Urothelium cell line (cell line): ENCODE measurements at places on chromosomes 7 and 10.

DNA sequence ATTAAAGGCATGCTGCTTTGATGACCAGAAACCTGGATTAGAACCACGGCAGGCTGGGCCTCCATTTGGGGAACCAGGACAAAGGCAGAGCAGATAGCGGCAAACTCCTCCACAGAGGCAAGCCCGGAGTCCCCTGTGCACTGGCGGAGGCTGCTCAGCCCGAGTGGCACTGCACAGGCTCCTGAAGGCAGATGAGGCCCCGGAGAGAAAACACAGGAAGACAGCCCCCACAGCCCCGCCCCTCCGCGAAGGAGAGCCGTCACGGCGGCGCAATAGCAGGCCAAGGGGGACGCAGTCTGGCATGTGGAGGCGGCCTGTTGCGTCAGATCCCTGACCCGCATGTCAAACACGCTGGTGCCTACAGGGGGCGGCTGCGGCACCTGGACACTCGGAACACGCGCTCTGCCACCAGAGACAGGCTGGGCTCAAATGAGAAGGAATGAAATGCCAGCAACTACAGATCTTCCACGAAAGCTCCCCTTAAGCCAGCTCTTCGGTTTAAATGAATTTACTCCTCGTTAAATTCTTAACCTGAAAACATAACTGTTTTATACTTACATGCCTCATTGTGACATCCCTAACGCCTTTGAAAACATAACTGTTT, 128.5 kb downstream of the MAD1L1 start:
- peak; percentile 92 for DNase-seq

GRCh38 chr10:1643161-1643907, 94.0 kb downstream of the ADARB2 start:
- DNase-seq, result peak; percentile 29

DNA sequence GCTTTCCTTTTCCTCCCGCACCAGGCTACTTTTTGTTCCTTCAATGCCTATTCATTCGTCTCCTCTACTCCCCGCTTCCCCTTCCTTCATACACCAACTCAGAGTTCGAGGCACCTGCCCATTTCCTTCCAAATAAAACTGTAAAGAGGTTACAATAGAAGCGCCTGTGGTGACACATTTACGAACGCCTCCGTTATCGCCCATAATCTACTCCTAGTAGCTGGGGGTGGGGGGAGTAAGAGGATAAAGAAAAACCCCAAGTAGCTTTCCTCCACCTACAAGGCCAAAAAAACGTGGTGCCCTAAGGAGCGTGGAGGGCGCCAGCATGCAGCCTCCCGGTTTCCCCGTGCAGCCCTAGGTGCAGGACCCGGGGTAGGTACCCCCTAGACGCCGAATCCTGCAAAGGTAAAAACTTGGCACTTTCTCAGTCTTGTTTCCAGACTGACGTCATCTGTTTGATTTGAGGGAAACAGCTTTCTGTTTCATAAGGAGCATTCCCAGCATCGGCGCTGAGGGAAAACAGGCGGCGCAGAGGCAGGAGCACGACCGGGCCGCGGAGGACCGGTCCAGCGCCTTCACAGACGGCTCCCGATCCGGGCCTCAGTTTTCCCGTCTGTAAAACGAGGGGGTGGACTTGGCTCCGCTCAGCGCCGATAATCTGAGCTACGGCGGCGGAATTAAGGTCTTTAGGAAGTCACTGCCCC, 922 bp downstream of the PPA1 start:
- DNase-seq, result peak; percentile 63

- DNase-seq, result peak; percentile 16
These were observed 107.8 kb upstream of the PPP1R3A start for GRCh38 chr7:114026486-114027089.

GRCh38 chr7:16135658-16136057, 285.7 kb downstream of the CRPPA start:
- no peak for DNase-seq

- peak; percentile 53 for DNase-seq
These were observed 174.6 kb downstream of the CCDC71L start for GRCh38 chr7:106486331-106486730.

DNA sequence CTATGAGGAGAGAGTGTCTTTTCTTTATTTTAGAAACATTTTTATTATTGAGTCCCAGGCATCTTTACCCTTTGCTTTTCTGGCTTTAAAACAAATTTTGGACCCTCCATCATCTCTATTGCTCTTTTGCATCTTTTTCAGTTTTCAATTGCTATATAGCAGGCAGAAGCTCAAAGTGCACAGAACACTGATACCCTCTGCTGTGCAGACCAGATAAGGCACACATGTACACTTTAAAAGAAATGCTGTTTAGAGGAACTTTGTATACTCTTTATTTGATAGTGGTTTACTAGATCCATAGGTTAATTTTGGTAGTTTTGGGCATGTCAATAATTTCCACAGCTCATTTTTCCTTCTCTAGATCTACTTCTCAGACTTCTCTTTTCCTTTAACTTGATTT, 324.2 kb downstream of the SH2D4B start:
- DNase-seq, result no peak

DNA sequence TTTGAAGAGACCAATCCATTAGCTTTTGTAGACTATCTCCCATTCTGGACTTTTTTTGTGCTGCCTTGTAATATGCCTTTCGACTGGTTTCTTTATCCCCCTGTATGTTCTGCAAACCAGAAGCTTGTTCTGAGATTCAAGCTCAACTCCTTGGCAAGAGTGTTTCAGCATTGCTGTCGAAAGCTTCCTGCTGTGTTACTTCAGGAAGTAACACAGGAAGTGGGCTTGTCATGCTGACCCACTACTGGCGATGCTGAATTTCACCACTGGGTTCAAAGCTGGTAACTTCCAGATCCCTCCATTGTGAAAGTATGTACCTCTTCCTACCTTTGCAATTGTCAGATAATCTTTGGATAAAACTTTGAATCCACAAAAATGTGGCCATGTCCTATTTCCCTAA, 57.9 kb upstream of the INSYN2A start:
- no peak for DNase-seq

DNA sequence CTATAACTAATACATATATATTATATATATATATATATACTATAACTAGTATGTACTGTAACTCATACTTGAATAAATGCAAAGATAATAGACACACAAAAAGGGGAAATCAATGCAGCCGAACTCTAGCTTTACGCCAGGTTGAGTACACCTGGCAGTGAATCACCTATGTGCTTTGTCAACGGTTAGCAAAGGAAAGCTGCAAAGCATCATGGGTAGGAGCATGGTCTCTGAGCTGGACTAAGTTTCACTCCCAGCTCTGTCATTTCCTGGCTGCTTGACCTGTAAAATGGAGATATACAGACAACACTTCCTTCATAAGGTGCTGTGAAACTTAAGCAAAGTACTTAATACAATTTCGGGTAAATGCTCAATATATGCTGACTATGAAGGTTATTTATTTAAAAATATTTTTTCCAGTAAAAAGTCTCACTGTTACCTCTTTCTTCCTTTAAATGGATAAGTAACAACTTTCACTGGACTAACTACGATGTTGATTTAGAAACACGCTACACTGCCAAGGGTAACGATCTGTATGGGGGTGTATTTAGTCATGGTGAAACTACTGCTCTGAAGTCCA, 61.7 kb upstream of the ITGA8 start:
- no peak for DNase-seq

DNA sequence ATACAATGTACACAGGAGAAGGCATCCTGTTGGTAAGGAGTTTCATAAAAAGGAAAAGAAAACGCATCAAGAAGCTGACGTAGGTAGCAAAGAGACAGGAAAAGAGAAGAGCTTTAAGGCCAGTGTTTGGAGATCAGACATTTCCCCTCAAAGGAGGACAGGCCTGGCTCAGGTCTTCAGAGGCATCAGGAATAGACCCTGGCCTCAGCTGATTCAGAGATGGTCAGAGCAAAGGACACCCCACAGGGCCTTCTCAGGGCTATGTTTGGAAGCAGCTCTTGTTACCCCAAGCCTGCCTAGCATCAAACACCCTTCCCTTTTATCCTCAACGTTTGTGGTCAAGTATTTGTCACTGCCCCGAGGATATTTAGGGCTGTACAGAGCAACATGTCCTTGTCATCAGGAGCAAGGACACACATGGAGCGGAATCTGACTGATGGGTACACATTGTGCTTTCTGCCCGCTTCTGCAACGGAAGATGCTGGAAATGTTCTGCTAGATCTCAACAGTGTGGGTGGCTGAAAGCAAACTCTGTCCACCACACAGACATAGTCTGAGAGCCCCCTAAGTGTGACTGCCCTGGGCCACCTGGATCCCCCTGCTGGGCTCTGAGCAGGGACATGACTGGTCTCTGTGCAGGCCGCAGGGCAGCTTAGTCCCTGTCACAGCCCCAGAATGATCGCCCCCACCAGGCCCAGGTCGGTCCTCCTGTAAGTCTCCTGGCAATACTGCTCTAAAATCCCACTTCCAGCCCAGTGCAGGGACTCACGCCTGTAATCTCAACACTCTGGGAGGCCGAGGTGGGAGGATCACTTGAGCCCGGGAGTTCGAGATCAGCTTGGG, 1.0 kb upstream of the ZDHHC4 start:
- no peak for DNase-seq

- peak; percentile 30 for DNase-seq
These were observed 48.5 kb upstream of the ADGRA1 start for GRCh38 chr10:133039107-133039802.

GRCh38 chr7:73704640-73705550, 14.6 kb downstream of the STX1A start:
- no peak for DNase-seq

GRCh38 chr10:79184657-79185056, 115.9 kb downstream of the ZMIZ1 start:
- no peak for DNase-seq

DNA sequence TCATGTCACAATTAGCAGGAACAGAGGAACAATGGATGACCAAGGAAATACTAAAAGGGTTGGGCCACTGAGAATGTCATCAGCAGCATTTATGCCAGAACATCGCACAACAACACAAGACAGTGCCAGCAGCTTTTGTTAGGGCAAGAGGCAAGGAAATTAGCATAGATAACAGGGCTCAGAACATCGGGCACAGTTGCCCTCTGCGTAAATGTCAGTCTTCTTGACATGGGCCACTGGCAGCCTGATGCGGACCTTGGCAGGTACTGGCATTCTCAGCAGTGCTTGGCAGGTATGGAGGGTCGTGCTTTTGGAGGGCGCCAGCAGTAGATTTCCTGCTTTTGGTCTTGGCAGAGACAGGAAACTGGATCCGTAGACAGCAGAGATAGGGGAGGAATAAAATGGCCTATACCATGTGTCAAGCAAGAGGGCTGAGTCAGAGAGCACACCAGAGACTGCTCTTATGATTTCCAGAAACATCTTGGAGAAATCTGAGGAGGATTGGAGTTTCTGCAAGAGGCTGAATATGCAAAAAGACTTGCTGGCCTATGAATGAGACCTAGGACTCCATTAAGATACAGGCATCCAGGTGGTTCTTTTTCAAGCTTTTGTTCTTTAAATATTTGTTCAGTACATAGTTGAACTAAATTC, 371.5 kb upstream of the MTPN start:
- no peak for DNase-seq

- DNase-seq, result peak; percentile 58
These were observed 58.9 kb downstream of the SH2D4B start for GRCh38 chr10:80596391-80597257.

GRCh38 chr10:86439544-86439943, 72.9 kb upstream of the GRID1 start:
- no peak for DNase-seq

DNA sequence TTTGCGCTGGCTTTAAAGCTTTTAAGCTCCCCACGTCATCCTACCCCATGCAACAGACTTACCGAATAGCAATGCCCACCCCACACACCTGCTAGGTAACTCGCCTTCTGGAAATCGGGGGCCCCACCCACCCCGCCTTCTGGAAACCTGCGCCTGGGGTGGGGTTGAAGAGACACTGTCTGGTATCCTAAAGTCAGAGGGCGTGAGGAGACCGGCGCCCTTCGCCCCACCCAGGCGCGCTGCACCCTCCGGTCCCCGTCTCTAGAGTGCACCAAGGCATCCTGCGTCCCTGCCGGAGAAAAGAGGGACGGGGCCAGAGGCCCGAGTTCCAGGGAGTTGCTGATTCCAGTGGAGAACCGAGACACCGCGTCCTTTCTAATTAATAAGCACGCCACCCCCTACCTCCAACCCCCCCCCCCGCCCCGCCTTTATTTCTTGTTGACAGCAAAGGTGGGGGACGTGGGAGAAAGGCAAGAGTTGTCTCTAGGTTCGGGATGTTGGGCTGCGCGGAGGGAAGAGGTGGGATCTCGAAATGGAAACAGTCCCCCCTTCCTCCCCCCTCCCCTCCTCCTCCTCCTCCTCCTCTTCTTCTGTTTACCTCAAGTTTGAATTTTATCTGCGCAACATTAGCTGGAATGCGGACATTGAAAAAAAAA, 220.9 kb upstream of the MKLN1 start:
- peak; percentile 19 for DNase-seq

- DNase-seq, result peak; percentile 64
These were observed 214.4 kb upstream of the KIAA1217 start for GRCh38 chr10:23994459-23995046.

DNA sequence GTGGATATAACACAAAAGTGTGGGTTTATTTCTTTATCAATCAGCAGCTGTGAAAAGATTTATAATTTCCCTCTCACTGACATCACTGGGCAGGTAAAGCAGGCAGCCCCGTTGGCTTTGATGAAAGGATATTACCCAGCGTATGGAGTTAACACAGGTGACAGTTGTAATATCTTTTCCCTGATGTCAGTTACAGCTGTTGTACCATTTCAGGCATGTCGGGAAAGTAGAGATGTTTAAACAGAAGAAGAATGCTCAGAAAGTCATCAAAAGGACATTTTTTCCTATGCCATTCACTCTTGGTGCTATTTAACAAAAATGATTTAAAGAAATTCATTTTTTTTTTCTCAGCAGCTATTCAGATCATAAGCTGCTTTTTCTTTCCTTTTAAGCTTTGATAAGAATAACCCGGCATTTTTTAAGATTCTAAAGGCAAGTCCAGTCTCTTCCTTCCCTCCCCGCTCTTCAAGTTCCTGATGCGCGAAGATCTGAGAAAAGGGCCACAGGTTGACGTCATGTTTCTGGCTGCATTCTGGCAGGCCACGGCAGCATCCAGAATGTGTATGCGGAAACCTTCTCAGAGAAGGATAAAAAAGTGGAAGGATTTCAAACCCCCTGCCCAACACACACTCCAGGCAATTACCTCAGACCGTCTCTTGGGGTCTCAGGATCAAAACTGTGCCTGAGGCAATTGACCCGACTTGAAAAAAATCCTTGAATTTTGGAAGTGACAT, 32.5 kb upstream of the ADAM12 start:
- DNase-seq, result no peak

- peak; percentile 48 for DNase-seq
These were observed 37.3 kb downstream of the ADRA2A start for GRCh38 chr10:111113961-111114757.

- DNase-seq, result peak; percentile 57
These were observed 111.3 kb upstream of the CARD11 start for GRCh38 chr7:3154881-3155494.

DNA sequence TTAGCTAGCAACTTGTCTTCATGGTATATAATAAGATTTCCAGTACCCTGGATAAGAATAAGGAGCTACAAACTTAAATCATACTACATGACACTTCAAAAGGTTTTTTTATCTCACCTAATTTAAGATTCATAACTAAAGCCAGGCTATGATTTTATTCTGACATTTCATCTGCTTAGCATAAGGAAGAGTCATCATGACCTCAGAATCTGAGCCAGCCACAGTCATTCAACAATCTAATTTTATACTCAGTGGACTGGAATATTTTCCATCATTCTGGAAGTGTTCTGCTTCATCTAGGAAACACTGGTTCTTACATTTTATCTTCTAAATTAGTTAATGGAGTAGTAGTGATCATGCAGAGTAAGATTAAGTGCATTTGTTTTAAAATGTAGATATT, 102.1 kb upstream of the KCND2 start:
- no peak for DNase-seq

GRCh38 chr7:70919481-70920073, 212.4 kb upstream of the GALNT17 start:
- DNase-seq, result no peak
